CD4-positive, alpha-beta T cell treated with Interferon gamma for 1 hour (primary cell): ENCODE measurements at places on chromosomes 4 and X.

DNA sequence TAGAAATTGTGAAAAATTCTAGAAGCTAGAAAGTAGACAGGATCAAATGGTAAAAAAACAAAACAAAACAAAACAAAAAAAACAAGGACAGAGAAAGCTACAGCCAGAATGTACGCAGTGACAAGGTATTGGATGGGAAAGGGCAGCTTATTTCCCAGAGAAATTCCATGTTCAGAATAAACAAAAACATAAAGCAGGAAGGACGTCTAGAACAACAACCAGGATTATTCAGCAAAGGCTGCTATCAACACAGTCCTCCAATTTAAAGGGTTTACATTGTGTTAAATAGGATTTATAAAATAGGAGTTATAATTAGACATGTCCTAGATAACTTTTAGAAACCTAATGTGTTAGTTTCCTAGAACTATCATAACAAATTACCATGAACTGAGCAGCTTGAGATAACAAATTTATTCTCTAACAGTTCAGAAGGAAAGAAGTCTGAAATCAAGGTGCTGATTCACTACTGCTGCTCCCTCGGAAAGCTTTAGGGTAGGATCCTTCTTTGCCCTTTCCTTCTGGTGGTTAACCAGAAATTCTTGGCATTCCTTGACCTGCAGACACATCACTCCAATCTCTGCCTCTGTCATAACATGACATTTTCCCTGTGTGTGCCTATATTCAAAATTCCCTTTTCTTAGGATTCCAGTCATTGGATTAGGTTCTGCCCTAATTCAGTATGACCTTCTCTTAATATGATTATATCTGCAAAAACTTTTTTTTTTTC lies 175.6 kb downstream of the SNCA start:
- no peak for DNase-seq

GRCh38 chr4:48342606-48342880 lies 1.2 kb downstream of the SLAIN2 start:
- no peak for DNase-seq

DNA sequence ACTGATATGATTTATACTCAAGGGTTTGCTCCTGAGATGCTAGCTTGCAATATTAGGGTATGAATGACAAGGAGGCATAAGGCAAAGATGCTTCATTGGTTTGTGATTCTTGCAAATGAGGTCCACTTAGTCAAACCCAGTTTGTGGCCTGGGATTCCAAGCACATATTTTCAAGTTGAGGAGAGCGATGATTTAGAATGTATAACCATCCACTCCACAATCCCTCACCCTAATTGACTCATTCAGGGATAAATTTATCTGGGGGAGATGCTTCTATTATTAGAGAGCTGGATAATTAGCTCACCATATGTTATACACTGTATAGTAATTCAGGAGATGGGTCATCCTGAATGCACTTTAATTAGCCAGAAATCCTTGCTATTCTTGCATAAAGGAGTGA lies 118.3 kb upstream of the PUDP start:
- DNase-seq = no peak

GRCh38 chr4:145735347-145735675 lies 55.4 kb downstream of the C4orf51 start:
- no peak for DNase-seq

GRCh38 chrX:129559783-129560182 lies 19.7 kb downstream of the OCRL start:
- no peak for DNase-seq

GRCh38 chr4:73740353-73740778 lies at the start of gene CXCL8:
Gene CXCL8, plus strand, starts transcription at chr4:73740569. Its CDS starts 90 bp downstream, at chr4:73740659.
- DNase-seq = peak; percentile 65

DNA sequence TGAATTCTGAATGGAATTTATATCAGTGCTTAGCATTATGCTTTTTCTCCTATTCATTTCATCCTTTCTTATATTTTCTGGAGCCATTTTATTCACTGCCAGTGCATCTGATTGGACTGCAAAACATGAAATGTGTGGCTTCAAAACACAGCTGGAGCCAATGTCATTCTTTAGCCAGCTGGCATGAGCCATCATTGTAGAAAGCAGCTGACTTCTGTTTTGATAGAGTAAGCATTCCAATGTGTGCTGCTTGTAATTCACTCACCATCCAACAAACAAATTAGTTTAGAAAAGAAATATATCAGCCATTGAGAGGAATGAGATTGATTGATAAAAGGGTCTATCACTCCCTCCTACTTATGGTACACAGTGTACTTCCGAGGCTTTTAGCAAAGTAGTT lies 2616.0 kb downstream of the ARAP2 start:
- no peak for DNase-seq

DNA sequence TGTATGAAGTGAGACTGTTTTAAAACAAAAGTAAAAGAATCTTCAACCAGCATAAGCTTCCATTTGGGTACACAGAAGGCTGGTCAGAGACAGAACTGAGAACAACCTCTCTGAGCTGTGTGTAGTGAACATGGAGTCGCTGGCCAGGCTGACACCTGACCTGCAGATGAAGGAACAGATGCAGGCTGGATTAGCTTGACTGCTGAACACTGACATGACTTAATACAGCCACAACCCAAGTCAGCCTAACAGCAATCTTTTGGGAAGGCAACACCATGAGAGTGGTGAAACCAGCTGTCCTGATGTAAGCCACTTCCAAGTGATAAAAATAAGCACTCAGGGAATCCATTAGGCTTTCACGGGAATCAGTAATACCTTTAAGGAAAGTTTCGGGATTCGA lies 10.1 kb downstream of the SCARB2 start:
- no peak for DNase-seq

GRCh38 chr4:168361365-168362024 lies 42.9 kb upstream of the DDX60 start:
- no peak for DNase-seq

DNA sequence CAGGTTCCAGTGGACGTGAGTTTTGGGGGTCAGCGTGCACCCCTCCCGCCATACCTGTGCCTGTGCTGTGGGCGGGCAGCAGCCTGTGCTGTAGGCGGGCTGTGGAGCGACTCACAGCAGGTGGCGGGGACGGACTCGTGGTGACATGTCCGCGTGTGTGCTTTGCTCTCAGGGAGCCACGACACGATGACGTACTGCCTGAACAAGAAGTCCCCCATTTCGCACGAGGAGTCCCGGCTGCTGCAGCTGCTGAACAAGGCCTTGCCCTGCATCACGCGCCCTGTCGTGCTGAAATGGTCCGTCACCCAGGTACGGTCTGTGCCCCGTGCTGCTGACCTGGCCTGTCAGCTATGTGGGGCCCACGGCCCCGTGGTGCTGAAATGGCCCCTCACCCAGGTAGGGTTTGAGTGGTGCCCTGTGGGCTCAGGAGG lies 7.4 kb downstream of the PLCXD1 start:
- no peak for DNase-seq

- no peak for DNase-seq
Observed at GRCh38 chr4:112859456-112860184, 189.8 kb upstream of the ANK2 start.

- DNase-seq = no peak
Observed at GRCh38 chr4:40874331-40874730, 124.6 kb downstream of the NSUN7 start.

GRCh38 chr4:153212736-153213135 lies 8.5 kb downstream of the TRIM2 start:
- DNase-seq = no peak

- no peak for DNase-seq
Observed at GRCh38 chrX:80206647-80207046, 192.1 kb downstream of the TBX22 start.

- no peak for DNase-seq
Observed at GRCh38 chrX:1614927-1615326, at the start of gene ASMT. Gene ASMT, plus strand, starts transcription at chrX:1615059. Its CDS starts 141 bp downstream, at chrX:1615200.

- no peak for DNase-seq
Observed at GRCh38 chr4:107890779-107891178, 40.6 kb upstream of the CYP2U1 start.

GRCh38 chrX:113408843-113409242 lies 568.2 kb upstream of the AMOT start:
- DNase-seq = no peak

DNA sequence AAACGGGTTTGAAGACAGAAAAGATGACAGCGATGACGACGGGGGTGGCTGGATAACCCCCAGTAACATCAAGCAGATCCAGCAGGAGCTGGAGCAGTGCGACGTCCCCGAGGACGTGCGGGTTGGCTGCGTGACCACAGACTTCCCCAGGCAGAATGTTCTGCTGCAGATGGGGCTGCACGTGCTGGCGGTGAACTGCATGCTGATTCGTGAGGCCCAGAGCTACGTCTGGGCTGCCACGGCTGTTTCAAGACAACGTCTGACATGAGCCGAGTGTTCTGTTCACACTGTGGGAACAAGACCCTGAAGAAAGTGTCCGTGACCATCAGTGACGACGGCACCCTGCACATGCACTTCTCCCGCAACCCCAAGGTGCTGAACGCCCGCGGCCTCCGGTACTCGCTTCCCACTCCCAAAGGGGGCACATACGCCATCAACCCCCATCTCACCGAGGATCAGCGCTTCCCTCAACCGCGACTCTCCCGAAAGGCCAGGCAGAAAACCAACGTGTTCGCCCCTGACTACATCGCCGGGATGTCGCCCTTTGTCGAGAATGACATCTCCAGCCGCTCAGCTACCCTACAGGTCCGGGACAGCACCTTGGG lies 319.2 kb upstream of the SLC7A11 start:
- no peak for DNase-seq

DNA sequence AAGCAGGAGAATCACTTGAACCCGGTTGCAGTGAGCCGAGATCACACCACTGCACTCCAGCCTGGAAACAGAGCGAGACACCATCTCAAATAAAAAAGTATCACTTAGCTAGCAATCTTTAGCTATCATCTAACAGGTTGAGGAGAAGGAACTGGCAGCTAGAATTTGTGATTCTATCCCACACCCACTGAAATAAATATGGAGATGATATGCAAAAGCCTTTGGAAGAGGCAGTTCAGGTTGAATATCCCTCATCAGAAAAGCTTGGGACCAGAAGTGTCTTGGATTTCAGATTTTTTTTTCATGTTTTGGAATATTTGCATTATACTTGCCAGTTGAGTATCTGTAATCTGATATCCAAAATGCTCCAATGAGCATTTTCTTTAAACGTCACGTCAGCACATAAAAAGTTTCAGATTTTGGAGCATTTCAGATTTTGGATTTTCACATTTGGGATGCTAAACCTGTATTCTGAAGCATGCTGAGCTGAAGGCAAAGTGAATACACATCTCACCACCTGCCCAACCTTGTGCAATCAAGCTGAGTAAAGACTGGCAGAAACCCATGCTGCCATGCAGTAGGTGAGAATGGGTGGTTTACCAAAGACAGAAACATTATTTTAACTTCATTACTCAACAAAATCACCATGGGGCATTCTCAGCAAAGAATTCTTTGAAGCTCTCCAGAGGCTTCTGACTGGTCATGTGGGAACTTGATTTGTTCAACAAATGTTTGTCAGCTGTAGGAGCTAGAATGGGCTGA lies 159.3 kb downstream of the SH3KBP1 start:
- no peak for DNase-seq

GRCh38 chrX:96700625-96701024 lies 16.0 kb downstream of the DIAPH2 start:
- no peak for DNase-seq

- no peak for DNase-seq
Observed at GRCh38 chr4:120691536-120691935, 231.0 kb downstream of the PRDM5 start.

DNA sequence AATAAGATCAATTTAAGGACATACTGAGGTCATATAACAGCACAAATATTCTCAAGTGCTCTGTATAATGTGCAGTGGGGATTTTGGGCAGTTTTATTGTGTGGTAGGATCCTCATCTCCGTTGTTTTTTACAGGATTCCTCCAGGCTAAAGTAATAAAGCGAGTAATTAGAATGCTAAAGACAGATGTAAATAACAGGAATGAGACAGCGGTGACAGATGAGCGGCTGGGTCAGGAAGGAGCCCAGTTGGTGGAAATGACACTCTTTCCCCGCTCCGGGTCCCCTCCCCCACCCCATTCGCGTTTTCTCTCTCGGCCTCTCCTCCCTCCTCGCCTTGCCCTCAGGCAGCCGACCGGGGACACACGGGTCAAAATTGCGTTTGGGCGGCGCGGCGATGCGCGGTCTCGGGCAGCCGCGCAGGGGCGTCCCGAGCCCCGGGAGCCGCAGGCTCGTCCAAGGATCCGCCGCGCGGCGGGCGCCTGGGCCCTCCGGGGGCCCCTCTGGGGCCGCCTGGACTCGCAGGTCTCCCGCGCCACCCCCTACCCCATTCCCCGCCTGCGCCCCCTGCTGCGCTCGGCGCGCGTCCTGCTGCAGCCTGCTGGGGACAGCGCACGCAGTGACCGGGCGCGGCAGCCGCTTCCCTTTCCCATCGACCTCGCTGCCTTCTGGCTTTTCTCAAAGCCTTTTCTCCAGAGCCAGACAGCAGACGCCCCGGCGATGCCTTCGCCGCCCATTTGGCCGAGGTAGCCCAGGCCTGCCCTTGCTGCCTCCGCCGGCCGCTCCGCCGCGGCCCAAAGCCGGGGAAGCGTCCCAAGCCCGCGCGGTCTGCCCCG lies 16.2 kb downstream of the POU4F2 start:
- DNase-seq = no peak

DNA sequence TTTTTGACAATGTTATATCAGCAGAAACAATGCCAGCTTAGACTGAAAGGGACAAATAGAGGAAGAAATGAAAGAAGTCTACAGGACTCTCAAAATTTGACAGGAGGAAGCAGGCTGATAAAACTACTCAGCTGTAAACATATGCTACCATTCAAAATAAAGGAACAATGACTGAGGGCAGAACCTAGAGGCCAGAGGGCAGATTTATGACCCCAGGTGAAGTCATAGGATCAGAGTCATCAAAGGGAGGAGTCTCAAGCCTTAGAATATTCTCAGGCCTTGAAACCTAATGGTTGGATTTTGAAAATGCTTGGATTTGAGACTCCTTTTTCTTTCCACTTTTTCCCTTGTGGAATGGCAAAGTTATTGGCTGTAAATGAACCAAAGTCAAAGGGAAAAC lies 17.0 kb upstream of the SYTL5 start:
- no peak for DNase-seq

GRCh38 chr4:43132010-43132582 lies 239.6 kb downstream of the GRXCR1 start:
- DNase-seq = no peak

DNA sequence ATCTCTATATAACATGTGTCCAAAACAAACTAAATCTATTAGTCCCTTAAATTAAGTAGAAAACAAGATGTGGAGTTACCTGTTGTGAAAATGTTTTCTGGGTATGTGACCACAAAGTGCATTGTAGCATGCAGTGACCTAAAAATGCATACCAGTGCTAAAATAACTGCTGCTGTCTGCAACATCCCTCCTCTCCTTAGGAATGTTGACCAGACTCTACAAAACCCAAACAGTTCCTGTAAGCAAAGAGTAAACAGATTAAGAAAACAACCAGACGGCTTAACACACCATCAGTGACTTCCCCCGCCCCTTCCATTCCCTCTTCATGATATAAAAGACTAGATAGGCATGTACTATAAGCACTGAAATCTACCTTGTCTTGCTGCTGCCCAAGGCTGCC lies 15.8 kb upstream of the RAB33B start:
- DNase-seq = no peak

GRCh38 chr4:18722748-18723191 lies 701.2 kb upstream of the LCORL start:
- no peak for DNase-seq
